Renal cortical epithelial cell (primary cell): ENCODE measurements at places on chromosomes 2 and 18. TPM values are rescaled to one million over a fixed set of nuclear protein-coding genes. Genes with fewer than 3 reads are reported as not detected.
A peak's percentile ranks its signal among the peaks of the same experiment; 100 is the strongest.

Gene KLHL41
- total RNA-seq: 0.35 TPM in 1 of 2 replicates, not detected in the other

Gene REG3A
- not detected in 2 replicates for total RNA-seq

Gene LBX2
- 0.99 and 1.0 TPM in 2 replicates for total RNA-seq

Gene ZNF804A
- total RNA-seq: 0.10 TPM in 1 of 2 replicates, not detected in the other

Gene SLC14A1
- 0.15 and 0.17 TPM in 2 replicates for total RNA-seq

Gene PRKAG3
- not detected in 2 replicates for total RNA-seq

Gene MAPK4
- total RNA-seq: 1.6 TPM in 1 of 2 replicates, not detected in the other

- peak; percentile 70 for DNase-seq
Measured at GRCh38 chr2:174764280-174765255, at the start of gene CHRNA1. TSS of gene CHRNA1 (minus strand) at chr2:174764472. CDS start at chr2:174764394, 78 bp downstream.

DNA sequence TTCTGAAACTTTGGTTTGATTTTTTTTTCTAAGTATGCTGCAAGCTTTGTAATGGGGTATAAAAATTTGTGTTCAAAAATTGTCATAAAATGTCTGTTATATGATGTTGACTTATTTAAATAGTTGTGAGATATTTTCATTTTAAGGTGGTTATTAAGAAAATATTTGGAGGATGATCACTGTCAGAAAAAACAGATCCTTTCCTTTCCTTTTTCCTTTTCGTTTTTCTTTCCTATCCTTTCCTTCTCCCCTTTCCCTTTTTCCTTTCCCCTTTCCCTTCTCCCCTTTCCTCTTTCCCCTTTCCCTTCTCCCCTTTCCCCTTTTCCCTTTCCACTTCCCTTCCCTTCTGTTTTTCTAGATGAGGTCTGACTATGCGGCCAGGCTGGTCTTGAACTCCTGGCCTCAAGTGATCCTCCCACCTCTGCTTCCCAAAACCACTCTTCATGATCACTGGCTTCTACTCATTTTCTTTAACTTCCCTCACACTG, 640.5 kb downstream of the PLCL1 start:
- DNase-seq: no peak

GRCh38 chr18:47254341-47254939, 3.0 kb upstream of the SKOR2 start:
- DNase-seq: peak; percentile 27

GRCh38 chr2:20398956-20399567, 47.8 kb upstream of the RHOB start:
- no peak for DNase-seq

- DNase-seq: peak; percentile 68
Measured at GRCh38 chr2:197708331-197708730, 3.2 kb downstream of the MARS2 start.

GRCh38 chr2:66753660-66754059, 318.7 kb downstream of the MEIS1 start:
- DNase-seq: no peak

- peak; percentile 87 for DNase-seq
Measured at GRCh38 chr2:212227755-212228154, 310.8 kb downstream of the ERBB4 start.

DNA sequence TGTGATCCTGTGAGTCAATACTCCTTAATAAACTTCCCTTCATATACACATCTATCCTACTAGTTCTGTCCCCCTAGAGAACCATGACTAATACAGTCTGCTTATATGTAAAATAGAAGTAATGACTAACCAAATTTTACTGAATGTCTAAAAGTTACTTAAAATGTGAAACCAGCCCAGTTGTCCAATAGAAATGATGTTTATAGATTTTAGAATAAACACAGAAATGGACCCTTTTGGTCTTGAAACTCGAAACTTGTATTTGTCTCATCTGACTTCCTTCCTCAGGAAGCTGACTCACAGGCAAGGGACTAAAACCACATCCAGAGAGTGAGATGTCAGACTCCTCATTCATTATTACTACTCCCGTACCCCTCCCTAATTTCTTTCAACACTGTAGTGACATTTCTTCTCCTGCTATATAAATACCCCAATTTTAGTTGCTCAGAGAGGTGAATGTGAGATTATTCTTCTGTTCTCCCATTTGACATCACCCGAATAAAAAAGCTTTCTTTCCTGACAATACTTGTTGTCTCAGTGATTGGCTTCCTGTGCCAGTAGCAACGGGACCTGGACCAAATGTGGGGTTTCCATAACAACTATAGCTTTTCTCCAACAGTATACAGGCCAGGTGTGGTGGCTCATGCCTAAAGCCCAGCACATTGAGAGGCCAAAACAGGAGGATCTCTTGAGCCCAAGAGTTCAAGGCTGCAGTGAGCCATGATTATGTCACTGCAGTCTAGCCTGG, 486.0 kb downstream of the ERBB4 start:
- DNase-seq: peak; percentile 23

GRCh38 chr2:190968522-190968921, 45.4 kb downstream of the STAT1 start:
- DNase-seq: no peak

DNA sequence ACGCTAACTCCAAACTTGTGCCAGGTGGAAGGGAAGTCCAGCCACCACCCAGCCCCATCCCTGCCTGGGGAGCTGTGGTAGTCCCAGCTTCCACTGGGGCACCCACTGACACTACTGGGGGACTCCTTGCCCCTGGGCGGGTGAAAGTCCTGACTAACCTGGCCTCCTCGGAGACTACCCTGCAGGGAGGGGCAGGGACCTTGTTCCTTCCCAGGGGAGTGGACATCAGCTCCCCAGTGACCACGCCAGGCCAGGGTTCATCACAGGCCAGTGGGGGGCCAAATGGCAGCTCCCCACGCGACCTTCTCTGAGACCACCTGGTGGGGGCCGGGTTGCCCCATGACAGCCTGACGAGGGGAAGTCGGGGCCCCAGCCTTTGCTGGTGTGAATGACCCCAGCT, 420.0 kb upstream of the SALL3 start:
- no peak for DNase-seq

DNA sequence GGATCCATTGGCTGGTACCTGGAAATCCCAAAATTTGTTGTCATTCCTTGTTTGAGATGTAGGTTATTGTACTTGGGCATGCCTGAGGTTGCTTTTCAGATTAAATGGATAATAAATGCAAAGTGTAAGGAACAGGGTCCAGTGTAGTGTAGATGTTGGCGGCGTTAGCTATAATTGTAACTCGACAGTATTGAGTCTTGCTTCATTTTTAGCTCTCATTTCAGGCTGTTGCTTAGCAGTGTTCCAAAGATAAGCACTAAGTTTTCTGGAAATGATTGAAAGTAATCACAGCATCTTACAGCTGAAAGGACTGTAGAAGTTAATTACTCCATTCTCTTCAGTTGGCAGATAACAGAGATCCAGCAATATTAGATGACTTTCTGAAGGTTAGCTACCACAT, 47.8 kb upstream of the SPTBN1 start:
- DNase-seq: no peak

DNA sequence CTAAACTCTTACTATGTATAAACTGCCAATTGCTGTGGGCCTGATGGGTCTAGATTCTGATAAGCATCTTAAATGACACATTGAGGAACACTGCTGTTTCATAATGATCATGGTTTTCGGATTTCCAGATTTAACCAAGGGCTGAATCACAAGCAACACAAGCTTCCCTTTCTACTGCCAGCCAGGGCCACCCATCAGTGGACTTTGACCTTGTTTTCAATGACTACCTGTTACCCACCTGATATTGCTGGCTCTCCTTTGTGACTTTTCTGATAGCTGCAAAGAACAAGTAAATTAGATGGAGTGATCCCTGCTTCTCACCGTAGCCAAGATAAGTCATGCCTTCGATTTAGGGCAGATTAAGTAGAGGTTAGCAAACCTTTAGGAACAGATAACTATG, 259.0 kb downstream of the PAX3 start:
- no peak for DNase-seq

- DNase-seq: no peak
Measured at GRCh38 chr2:161337247-161337646, 29.0 kb downstream of the PSMD14 start.

- no peak for DNase-seq
Measured at GRCh38 chr2:234676783-234677450, 180.0 kb upstream of the ARL4C start.

DNA sequence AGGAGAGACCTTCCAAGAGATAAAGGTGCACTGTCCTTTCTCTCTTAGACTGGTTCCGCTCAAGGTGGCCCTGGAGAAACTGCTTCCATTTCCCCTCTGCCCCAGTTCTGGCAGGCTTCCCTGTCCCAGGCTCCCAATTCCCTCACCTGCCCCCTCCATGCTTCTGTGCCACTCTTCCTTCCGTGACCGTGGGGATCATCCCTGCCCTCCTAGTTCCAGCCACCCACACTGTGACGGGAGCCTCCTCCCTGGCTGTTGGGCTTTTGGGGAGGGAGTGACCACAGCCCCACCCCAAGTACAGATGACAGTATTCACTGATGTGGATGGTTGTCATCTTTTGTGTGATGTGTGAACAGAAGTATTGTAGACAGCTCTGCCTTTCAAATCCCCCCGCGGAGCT, 2.8 kb downstream of the IMPA2 start:
- no peak for DNase-seq

DNA sequence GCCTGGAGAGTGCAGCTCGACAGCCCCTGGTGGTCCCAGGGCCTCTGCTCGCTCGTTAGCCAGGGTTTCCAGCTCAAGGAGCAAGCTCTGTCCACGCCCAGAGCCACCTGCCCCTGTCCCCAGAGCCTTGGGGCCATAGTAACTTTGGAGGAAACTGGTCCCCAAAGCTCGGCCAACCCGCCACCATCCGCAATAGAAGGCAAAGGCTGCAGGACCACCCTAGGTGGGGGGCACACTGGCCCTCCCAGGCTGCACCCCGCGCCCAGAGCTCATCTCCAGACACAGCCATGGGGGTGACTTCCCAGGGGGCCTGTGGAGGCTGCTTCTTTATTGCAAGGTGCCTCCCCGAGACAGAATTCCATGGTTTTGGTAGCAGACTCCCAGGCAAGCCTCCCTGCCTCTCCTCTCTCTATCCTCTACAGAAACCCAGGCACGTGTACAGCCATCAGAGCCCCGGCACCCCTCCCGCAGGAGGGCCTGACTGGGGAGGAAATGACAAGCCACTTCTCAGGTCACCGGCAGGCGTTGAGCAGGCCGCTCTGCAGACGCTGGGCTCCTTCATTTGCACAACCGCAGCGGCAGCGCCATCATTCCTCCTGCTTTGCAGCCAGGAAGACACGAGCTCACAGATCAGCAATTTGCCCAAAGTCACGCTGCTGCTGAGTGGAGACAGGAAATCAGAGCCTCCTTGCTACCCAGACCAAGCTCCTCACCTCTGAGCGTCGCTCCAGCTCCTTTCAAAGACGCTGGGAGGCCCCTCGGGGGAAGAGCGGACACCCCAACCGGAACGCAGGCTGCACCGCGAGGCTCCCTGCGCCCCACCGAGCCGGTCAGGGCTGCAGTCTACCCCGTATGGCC, 80.2 kb downstream of the NDUFA10 start:
- no peak for DNase-seq
